ENCODE measurements at places on chromosomes 5 and 9.

GRCh38 chr5:79471556-79471955 is 42.4 kb downstream of the HOMER1 start:
- no peak for DNase-seq

DNA sequence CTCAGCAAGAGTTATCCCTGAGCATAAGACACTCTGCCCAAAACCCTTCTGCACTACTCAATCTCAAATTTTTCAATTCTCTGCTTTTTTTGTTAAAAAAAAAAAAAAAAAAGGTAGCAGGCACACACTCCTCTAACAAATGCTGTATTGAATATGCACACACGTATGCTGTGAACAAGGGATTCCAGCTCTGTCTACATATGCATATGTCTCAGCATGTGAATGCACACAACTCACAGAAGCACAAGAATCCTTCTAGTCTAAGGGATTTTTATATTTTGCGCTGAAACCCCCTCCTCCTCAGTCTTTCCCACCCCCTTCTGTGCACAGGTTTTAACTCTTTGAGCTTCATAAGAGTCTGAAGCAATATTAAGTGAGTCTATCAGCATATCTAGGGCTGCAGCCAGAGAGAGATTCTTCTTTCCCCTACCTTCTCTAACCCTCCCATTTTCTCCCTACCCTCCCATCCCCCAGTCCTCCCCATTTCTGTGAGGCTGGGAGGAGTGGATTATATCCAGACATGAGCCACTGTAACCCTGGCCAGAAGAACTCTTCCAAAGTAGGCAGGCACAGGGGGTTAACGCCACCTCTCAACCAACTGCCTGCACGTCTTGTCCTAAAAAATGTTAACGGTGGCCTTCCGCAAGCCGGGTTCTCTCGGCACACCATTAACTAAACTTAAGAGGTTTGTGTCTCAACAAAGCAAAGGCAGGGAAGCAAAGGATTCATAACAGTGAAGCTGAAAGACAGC is 1.0 kb downstream of the GABRB2 start:
- no peak for DNase-seq

- DNase-seq = no peak
Observed at GRCh38 chr5:115859378-115859777, 17.6 kb downstream of the AP3S1 start.

GRCh38 chr9:101219030-101219429 is 165.8 kb downstream of the BAAT start:
- DNase-seq = no peak

- DNase-seq = no peak
Observed at GRCh38 chr5:118548761-118549720, 439.3 kb downstream of the DTWD2 start.

DNA sequence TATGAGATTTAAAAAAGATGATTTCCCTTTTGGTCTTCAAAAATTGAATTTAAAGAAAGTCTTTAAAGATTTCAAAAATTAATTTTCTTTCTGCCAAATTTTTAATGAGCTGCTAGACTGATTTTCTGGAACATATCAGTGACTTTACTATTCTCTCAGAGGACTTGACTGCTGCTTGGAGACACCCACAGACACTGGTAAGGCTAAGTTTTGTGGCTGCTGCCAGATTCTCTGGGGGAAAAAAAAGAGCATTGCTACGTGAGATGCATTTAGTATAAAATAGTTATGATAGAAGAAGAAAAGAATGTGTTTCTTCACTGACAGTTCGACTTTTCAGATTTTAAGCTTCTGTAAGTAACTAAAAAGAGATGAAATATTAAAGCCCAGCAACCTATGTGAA is 193.3 kb upstream of the GRIN3A start:
- no peak for DNase-seq

- no peak for DNase-seq
Observed at GRCh38 chr9:83526211-83526610, 12.0 kb downstream of the FRMD3 start.

GRCh38 chr9:115759426-115759825 is 394.2 kb upstream of the PAPPA start:
- DNase-seq = no peak

DNA sequence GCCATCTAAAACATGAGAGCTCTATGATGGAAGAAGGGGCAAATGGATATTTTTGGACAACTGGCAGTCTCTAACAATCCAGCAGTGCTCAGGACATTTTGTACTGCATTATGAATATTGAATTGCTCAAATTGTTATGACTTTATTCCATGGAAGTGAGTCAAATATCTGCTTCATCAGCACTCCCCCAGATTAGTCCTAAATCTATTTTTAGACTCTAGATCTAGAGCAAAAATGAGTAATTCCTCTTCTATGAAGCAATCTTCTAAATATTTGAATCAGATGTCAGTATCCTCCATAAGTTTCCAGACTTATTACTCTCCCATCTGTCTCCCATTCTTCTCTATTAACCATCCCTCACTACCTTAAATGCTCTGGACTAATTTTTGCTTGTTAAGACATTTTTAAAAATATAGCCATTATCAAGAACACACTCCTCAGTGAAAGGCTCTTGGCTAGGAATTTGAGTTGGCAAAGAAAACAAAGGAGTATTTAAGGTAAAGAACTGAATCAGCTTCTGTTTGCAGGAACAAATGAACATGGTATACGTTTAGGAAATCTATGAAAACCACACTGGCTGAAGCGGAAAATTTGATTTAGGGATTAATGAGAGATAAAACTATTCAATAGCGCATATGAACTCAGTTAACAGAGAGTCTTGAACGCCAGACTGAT is 300.9 kb downstream of the MCTP1 start:
- no peak for DNase-seq

- DNase-seq = peak; percentile 73
Observed at GRCh38 chr5:174145821-174146220, 100.3 kb downstream of the NSG2 start.

DNA sequence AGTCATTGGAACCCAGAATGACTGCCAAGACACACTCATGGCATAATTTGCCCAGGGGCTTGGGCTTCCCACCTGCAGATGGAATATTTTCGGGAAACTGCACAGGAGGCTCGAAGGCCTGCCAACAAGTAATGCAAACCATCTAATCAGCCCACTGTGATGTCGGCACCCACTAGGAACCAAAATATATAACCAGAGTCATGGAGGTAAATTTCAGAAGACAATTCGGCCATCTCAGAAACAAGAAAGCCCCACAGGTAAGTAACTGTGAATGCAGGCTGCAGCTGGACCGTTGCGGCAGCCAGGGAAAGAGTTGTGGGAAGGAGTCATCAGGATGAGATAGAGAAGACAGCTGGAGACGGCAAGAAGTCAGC is 264.4 kb downstream of the SYK start:
- no peak for DNase-seq

GRCh38 chr5:73312872-73313510 is 135.6 kb downstream of the FOXD1 start:
- no peak for DNase-seq

- peak; percentile 20 for DNase-seq
Observed at GRCh38 chr5:115549154-115549553, 4.6 kb upstream of the FEM1C start.

DNA sequence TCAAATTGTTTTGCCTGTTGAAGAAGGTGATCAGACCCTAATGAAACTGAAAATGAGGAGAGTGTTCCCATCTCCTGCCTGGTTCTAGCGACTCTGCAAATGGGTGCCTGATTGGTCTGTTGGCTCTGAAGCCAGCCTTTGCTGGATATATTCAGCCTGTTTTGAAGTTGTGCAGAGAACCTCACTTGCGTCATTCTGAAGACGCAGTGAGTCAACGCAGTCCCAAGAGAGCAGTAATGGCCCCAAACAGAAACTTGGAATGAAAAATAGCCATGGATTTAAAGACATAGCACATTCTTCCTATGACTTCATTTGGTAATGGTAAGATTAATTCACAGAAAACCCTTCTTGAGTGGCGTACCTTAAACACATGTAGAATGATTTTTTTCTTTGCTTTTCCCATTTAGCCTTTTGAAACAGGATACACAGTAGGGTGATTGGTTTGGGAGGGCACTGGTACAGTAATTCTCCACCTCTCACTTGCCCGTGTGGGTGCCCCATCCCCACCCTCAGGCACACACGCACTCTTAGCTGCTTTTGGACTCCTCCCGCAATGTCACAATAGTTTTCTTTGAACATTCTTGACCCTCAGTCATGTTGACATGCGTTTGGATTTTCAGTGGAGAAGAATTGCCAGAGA is 54.1 kb upstream of the ABL1 start:
- no peak for DNase-seq

DNA sequence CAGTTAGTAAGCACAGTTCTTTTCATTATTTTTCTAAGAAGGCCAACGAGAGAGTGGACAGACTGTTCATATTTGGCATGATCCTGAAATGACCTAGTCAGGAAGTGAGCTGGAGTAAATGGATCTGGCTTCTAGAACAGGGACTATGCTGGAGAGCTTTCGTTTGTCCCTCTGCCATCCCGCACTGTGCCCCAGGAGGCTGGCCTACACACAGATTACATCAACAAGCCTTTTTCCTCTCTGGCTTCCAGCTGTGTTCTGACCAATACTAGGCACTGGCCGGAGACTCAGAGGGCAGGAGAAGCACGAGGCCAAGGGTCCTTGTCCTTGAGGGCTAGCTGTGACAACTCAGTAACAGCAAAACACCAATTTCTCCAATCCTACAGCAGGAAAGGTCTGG is 127.8 kb downstream of the MED27 start:
- no peak for DNase-seq

DNA sequence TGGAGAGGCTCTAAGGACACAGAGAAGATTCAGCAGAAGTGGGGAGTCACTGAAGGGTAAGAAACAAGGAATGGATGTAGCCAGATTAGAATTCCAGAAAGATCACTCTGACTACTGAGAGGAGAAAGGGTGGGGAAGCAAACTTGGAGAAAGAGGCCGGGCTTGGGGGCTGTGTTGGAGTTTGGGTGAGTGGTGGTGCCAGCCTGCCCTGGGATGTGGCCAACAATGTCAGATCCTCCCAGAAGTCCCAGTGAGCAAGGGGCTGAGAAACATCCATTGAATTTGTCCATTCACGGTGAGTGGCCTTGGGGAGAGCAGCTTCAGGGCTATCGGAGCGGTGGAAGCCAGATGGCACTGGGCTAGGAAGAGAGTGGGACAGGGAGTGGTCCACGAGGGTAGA is 60.4 kb downstream of the COL15A1 start:
- no peak for DNase-seq

GRCh38 chr5:126490167-126490940 is 67.1 kb downstream of the GRAMD2B start:
- DNase-seq = no peak

GRCh38 chr9:8208465-8208864 is 408.9 kb upstream of the DMAC1 start:
- no peak for DNase-seq

GRCh38 chr5:82205005-82205404 is 73.1 kb downstream of the RPS23 start:
- peak; percentile 4 for DNase-seq

- no peak for DNase-seq
Observed at GRCh38 chr5:173762930-173763329, 125.2 kb upstream of the CPEB4 start.

GRCh38 chr9:133604214-133604613 is 5.0 kb downstream of the FAM163B start:
- DNase-seq = peak; percentile 9

- DNase-seq = no peak
Observed at GRCh38 chr9:6328103-6328502, at the start of gene TPD52L3. Gene TPD52L3 (plus strand): TSS chr9:6328375. CDS start chr9:6328596, 221 bp downstream.

DNA sequence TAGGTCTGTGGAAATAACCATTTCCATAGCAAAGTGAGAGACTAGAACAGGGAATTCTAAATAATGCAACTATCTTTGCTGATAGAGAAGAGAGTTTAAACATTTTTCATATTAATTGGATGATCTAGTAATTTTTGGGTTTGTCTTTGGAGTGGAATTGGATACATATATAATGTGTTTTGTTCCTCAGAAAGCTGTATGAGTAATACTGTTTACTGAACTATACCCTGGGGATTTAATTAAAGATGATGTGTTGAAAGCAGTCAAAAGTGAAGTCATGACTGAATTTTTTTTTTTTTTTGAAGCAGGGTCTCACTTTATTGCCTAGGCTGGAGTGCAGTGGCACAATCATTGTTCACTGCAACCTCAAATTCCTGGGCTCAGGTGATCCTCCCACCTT is 17.9 kb downstream of the FER start:
- DNase-seq = no peak

- DNase-seq = no peak
Observed at GRCh38 chr5:67921004-67921601, 294.5 kb upstream of the PIK3R1 start.

DNA sequence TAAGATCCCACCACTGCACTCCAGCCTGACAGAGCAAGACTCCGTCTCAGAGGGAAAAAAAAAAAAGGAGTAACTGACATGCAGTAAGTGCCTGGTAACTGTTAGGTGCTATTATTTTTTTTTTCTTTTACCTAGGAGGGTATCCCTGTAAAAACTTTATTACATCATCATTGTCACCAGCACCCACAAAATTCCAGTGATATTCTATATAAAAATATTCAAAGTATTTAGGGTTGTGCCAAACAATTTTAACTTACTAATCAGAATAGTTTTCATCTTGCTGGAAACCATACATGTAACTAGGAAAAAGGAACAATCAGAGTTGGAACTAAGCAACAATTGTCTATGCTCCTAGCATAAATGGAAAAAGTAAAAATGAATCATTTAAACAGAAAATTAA is 112.4 kb downstream of the SSBP2 start:
- no peak for DNase-seq

GRCh38 chr5:133824661-133825254 is 143.7 kb downstream of the C5orf15 start:
- no peak for DNase-seq

All from activated CD4-positive, alpha-beta T cell treated with anti-CD3 and anti-CD28 coated beads, Interleukin-10, Interleukin-2, amounts not matched to agents 100 ng/mL and 50 ng/mL, durations not matched to agents 16 hours and 8 hours (primary cell).